Thoracic aorta (tissue), 2 donors: ENCODE measurements at places on chromosomes 6 and 20. TPM values are rescaled to one million over a fixed set of nuclear protein-coding genes. Genes with fewer than 3 reads are reported as not detected.

- no peak for DNase-seq
Measured at GRCh38 chr6:141938664-141939063, 194.1 kb upstream of the GJE1 start.

GRCh38 chr6:150745896-150746295 is 119.6 kb upstream of the MTHFD1L start:
- DNase-seq = no peak

GRCh38 chr6:24902782-24903181 is 33.0 kb downstream of the RIPOR2 start:
- DNase-seq = no peak

GRCh38 chr6:119350952-119351372 is 1.4 kb upstream of the MAN1A1 start:
- DNase-seq = no peak

- DNase-seq = no peak
Measured at GRCh38 chr20:51917886-51918535, 115.7 kb upstream of the SALL4 start.

GRCh38 chr20:64080013-64080812 is at the start of gene OPRL1:
Gene OPRL1 (plus strand): TSS chr20:64080082. CDS start chr20:64092721, 12,639 bp downstream.
- no peak for DNase-seq

DNA sequence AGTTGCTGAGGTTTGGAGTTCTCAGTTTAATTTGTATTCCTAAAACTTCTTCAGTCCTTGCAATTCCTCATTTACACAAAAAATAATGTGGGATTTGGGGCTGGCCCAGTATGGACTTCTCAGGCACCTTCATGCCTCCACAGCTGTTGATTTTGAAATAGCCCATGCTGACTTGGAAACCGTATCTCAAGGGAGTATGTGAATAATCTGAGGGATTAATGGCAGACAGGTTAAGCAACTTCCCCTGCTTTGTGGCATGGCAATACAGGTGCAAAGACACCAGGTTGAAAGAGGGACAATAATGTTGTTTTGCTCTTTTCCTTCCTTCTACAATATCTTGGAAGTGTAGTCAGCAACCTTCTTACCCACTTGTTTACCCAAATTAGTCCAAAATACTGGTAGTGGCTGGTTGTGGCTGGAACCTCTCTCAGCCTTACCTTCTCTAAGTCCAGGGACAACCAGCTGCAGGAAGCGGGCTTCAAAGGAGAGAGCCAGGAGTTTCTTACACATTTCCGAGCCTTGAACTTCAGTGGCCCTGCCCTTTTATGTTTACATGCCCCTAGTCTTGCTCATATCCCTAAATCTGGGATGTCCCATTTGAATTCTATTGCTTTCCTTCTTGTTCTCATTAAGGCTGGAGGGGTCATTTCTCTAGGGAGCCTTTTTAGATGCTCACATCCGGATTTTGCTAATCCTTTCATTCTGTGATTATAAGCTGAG is 44.1 kb upstream of the ADGRF1 start:
- DNase-seq = no peak

The RSPH9 gene
- not detected for total RNA-seq

The PRPF6 gene
- total RNA-seq = 52.9 TPM

The C6orf163 gene
- total RNA-seq = 4.9 TPM

The SLC4A11 gene
- total RNA-seq = not detected

The ZNF343 gene
- total RNA-seq = 16.9 TPM
